ENCODE measurements at places on chromosomes 13 and 19.
A peak's percentile ranks its signal among the peaks of the same experiment; 100 is the strongest.

DNA sequence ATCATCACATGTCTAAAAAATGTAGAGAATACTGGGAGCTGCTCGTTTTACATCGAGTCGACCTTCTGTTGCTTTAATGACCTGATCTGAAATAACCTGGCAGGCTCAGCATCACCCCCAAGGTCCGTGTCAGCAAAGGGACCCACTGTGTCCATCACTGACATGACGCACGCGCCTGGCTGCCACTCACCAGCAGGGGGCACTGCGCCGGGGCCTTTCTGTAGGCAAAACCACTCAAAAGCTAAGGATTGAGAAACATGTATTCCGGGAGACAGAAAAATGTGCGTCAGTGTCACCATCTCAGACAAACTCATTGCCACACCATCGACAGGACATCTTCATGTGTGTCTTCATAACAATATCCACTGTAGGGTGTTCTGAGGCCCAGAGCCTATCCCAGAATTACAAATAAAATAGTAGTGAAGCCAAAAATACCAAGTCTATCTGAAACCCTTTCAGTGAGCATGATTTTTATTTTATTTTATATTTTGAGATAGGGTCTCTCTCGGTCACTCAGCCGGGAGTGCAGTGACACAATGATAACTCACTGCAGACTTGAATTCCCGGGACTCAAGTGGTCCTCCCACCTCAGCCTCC is 130.3 kb upstream of the LSM14A start:
- peak; percentile 63 for DNase-seq

DNA sequence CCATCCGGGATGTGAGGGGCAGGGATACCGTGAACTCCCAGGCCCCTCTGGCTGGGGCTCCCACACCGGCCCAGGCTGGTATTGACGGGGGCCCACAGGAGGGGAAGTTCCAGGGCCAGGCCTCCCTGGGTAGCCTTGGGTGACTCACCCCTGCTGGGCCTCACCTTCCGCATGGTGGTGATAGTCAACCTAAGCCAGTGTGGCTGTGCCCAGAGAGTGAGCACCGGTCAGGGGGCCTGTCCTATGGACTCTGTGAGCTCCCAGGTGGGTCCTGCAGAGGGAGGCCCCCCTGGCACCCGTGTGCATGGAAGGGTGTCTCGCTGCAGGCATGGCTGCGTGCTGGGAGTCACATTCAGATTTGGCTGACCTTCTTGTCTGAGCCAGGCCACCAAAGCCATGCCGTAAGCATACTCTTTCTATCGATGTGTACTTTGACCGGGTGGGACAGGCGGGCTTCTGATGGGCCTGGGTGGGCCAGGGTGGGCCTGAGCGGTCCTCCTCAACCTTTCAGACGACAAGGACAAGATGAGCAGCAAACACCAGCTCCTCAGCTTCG is 27.6 kb downstream of the DHX34 start:
- DNase-seq, result no peak

- DNase-seq, result no peak
Measured at GRCh38 chr13:53124623-53125022, 96.0 kb downstream of the OLFM4 start.

DNA sequence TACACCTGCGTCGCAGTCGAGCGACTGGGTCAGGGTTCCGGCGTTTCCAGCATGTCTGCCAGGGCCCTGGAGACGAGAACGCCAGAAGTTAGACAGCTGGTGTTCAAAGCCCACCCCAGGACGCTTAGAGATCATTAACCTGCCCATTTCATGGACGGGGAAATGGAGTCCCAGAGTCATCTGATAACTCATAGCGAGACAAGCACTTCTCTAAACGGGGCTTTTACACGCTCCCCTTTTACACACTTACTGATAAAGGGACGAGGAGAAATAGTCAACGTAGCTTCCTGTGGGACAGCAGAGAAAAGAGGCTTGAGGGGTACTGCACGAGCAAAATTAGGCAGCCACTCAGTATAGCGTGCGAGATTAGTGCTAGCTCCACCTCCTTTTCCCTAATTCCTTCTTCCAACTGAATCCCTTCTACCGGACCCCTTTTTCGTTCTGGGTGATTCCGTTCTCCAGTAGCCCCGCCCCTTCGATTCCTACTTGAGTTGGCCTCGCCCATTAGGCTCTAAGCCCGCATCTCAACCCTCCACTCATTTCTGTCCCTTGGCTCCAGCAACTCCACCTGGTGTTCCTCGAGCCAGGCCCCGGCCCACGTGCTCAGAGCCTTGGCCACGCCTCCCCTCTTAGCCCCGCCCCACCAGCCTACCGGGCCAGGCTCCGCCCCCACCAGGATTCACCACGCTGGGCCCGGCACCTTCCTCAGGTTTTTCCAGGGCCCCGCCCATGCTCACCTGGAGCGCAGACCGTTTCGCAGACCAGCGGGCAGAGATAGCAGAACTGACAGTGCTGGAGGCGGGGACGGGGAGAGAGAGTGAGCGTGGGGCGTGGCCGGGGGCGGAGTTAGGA is 3.7 kb downstream of the HRC start:
- no peak for DNase-seq

- no peak for DNase-seq
Measured at GRCh38 chr19:20005741-20006140, 33.6 kb downstream of the ZNF682 start.

DNA sequence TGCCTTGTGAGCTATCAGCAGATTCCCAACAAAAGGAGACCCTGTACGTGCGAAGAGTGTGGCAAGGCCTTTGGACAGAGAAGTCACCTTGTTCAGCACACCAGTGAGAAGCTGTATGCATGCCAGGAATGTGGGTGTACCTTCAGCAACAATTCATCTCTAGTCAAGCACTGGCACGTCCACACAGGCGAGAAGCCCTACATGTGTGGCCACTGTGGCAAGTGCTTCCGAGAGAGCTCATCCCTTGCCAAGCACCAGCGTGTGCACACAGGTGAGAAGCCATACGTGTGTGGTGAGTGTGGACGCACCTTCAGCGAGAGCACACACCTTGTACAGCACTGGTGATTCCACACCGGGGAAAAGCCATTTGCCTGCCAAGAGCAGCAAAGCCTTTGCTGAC is 7.6 kb upstream of the ZSCAN22 start:
- DNase-seq, result no peak

DNA sequence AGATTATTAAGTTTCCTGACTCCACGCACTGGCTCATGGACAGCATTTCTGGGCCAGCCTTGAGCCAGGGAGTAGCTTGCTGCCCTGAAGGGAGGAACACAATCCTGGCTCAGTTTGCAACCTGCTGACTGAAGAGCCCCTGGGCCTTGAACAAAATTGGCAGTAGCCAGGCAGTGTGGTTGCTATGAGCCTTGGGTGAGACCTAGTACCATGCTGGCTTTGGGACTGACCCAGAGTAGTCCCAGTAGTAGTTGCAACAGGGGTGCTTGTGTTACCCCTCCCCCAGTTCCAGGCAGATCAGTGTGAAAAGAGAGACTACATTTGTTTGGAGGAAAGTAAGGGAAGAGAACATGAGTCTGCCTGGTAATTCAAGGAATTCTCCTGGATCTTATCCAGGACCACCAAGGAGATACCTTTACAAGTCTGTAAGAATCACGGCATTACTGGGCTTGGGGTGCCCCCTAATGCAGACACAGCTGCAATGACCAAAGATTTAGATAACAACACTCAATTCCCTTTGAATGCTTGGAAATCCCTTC is 22.0 kb downstream of the ITGBL1 start:
- DNase-seq, result no peak

- DNase-seq, result no peak
Measured at GRCh38 chr19:11053817-11054195, 35.5 kb upstream of the LDLR start.

DNA sequence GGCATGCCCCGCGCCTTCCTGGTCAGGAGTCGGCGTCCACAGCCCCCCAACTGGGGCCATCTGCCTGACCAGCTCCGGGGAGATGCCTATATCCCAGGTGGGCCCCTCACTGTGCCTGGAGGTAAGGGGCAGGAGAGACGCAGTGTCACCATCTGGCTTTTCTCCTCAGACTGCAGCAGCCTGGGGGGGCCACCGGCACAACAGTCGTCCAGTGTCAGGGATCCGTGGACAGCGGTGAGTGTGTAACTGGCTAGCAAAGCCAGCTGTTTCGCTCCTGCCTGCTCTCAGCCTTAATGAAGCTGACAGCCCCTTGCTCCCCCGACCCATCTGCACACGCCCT is 227 bp downstream of the OVOL3 start:
- no peak for DNase-seq

- no peak for DNase-seq
Measured at GRCh38 chr13:113083402-113084061, 22.1 kb upstream of the F7 start.

- no peak for DNase-seq
Measured at GRCh38 chr13:94154367-94154766, 325.1 kb downstream of the DCT start.

DNA sequence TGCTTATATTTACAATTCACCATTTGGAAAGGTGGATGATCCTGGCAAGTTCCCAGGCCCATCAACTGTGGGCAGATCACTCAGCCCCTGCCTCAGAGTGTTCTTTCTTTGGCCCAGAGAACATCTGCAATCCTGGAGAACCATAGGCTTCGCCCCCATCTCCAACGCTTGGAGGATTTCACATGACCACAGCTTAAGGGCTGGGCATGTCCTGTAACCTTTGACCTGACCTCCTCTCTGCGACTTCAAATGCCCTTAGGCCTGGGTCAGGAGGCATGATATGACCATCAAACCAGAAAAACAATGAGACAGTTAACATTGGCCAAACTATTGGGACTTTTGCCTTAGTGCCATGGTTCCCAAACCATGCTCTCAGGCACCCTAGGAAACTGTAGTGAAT is 7.2 kb upstream of the MBNL2 start:
- DNase-seq, result no peak

DNA sequence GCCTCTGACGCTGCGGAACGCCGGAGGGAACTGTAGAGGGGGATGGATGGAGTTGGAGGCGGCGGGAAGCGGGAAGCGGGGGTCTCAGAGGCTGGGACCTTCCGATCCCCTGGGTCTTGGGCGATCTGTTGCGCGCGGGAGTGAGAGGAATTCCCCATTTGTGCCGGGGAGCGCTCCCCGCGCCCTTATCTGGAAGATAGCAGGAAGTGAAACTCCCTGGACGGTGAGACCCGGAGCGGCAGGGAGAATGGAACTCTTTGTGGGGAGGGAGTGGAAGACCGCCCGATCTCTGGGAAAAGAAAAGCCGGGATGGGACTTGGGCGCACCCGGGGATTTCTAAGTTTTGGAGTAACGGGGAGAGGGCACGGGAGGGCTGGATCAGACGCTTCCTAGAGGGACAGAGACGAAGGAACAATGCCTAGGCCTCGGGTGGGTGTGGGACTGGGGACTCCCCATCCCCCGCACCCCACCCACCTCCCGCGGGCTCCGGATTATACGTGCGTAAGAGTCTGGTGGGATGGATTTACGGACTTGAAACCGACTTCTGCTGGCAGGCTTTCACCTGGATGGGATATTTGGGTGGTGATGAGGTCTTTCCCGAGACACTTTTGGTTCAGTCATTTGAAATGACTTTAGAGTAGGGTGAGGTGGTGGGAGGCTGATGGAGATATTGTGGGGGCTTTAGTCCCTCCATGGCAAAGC is 495 bp downstream of the LSR start:
- DNase-seq, result no peak

- no peak for DNase-seq
Measured at GRCh38 chr13:102793611-102794355, 5.0 kb downstream of the POGLUT2 start.

- no peak for DNase-seq
Measured at GRCh38 chr19:51323481-51324166, 12.2 kb downstream of the IGLON5 start.

DNA sequence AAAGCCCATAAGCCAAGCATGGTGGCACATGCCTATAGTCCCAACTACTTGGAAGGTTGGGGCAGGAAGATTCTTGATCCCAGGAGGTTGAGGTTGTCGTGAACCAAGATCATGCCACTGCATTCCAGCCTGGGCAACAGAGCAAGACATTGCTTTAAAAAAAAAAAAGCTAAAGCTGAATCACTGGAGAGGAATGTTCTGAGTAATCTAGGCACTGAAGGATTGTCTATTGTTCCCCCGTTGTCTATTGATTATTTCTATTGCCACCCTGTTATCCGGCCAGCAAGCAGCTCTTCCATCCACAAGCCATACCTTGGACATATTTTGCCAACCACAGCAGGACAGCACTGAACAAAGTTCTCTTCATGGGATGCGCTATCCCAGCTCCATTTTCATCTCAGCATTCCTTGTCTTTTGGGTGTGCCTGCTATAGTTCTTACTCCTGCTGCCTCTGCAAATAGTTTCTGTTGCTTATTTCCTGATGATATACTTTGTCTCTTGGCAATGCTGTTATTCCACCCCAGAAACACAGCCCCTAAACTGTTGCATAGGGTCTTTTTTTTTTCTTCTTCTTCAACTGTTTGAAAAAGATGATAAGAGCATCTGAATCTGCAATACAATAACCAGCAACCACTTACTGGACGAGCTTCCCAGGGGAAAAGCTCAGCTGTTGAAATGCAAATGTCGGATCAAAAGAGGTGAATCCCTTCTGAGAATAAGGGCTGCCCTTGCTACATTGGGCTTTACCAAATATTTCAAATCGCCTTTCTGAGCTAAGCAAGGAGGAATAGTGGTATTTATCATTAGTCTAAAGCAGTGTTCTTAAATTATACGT is 22.2 kb upstream of the SIAH3 start:
- no peak for DNase-seq

DNA sequence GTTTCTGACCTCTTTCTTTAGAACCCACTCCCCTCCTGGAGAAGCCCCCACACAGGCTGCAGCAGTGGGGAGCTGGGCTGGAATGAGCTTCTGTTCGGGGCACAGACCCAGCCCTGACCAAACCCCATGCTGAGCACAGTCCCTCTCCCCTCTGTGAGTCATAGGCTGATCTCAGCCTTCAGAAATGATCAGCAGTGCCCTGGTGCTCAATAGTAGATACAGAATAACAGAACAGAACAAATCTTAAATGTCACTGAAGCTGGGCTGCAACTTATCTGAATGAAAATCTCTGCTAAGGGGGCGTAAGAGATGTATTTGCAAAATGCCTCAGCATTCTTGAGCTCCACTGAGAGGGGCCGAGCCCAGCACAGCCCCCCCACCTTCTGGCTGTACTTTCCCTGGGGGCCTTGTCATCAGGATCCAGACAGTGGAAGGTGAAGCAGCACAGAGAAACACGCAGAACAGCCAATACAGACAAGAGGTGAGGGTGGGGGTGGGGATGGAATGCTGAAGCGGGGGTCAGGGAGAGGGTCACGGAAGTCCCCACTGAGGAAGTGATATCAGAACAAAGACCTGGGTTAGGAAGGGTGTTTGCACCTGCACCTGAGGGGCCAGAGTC is 9.9 kb downstream of the ZNF665 start:
- DNase-seq, result no peak

- no peak for DNase-seq
Measured at GRCh38 chr19:14561249-14561648, 10.6 kb downstream of the NDUFB7 start.

GRCh38 chr19:50803633-50804419 is 13.6 kb downstream of the ACP4 start:
- DNase-seq, result peak; percentile 40

GRCh38 chr19:47093841-47094240 is 19.7 kb downstream of the ZC3H4 start:
- DNase-seq, result no peak

Measured in stimulated activated CD4-positive, alpha-beta T cell treated with anti-CD3 and anti-CD28 coated beads, Interleukin-15, amount 100 ng/mL, for 1 hour (primary cell).